Colonic mucosa (tissue), 4 donors: ENCODE measurements at places on chromosomes 2 and 18. TPM values are rescaled to one million over a fixed set of nuclear protein-coding genes. Genes with fewer than 3 reads are reported as not detected.
A peak's percentile ranks its signal among the peaks of the same experiment; 100 is the strongest.

MC2R gene
- not detected for total RNA-seq

- H3K27ac ChIP-seq, result no peak overlapping the region
- H3K27me3 ChIP-seq, result no peaks in the 10 kb centered on the region
These were observed 304.4 kb downstream of the CCDC178 start for GRCh38 chr18:33135951-33136660.

DNA sequence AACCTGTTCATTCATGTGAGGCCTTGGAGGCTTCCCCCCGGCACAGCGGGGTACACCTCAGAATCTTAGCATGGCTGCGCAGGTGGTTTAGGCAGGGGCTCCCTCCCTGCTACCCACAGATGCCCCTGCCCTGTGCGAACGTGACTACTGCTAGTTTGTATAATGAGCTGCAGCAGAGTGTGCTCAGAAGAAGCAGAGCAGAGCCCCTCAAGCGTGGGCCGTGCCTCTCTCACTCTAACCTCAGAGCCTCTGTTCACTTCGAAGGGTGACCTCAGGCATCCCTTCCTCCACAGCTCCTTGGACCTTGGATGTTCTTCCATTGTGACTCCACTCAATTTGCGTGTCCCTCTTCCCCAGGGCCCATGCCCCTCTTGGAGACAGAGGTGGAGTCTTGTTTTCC, 161.6 kb downstream of the CTIF start:
- no peaks in the 10 kb centered on the region for H3K36me3 ChIP-seq
- no peak overlapping the region for H3K27ac ChIP-seq
- no peaks in the 10 kb centered on the region for H3K27me3 ChIP-seq
- no peaks in the 10 kb centered on the region for H3K4me1 ChIP-seq

- no peaks in the 10 kb centered on the region for H3K36me3 ChIP-seq
- H3K4me3 ChIP-seq, result peak overlapping the region; percentile 49
- DNase-seq, result peak; percentile 25
- H3K4me1 ChIP-seq, result peaks cover 5% of the 10 kb centered on the region
- peaks cover 30% of the 10 kb centered on the region for H3K27me3 ChIP-seq
These were observed 896 bp downstream of the CACNB4 start for GRCh38 chr2:152097801-152098495.

- DNase-seq, result no peak
- H3K36me3 ChIP-seq, result peaks cover 11% of the 10 kb centered on the region
- no peaks in the 10 kb centered on the region for H3K27me3 ChIP-seq
- H3K4me3 ChIP-seq, result no peak overlapping the region
- H3K4me1 ChIP-seq, result no peaks in the 10 kb centered on the region
These were observed 34.6 kb downstream of the UGP2 start for GRCh38 chr2:63876311-63876710.

- no peak for DNase-seq
- H3K4me1 ChIP-seq, result no peaks in the 10 kb centered on the region
- no peaks in the 10 kb centered on the region for H3K36me3 ChIP-seq
These were observed 32.9 kb downstream of the INO80C start for GRCh38 chr18:35464831-35465279.
